GM12864 (cell line): ENCODE measurements at places on chromosomes 6 and 20.

GRCh38 chr6:134437376-134437775 is 119.5 kb upstream of the SGK1 start:
- peak; percentile 19 for DNase-seq

DNA sequence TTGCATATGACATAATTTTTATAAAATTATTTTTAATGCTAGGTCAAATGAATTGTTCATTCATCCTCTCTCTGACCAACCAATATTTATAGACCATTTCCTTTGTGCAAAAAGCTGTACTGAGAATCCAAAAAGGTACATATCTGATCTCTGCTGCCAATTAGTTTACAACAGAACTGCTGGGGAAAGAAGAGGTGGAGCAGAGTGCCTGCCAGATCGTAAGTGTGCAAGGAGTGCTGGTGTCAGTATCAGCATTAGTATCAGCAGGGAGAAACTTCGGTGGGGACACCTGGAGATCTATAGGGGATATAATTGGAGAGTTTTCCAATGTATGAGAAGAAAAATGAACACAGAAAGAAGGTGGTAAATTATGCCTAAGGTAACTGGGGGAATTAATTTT is 63.3 kb upstream of the ASF1A start:
- no peak for DNase-seq

DNA sequence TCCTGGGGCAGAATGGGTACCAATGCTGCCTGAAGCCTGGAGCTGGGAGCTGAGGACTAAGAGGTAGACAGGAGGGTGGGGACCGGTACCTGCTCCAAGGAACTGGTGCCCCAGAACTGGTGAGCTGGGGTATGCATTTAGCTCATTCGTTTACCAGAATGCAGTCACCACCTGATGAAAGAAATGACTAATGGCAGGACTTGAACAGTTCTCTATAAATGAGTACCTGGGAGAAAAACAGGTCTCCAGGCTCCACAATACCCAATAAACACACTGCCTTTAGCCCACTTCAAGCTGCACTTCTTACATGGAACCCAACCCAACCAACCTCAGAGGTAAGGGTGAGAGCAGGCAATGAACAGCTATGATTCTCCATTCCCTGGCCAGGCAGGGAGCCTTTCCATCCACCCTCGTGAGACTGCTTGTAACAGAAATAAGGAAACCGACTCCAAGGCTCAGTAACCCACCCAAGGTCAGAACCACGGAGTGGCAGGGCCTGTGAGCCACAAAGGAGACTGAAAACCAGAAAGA is 15.4 kb downstream of the FKBP1A start:
- no peak for DNase-seq

DNA sequence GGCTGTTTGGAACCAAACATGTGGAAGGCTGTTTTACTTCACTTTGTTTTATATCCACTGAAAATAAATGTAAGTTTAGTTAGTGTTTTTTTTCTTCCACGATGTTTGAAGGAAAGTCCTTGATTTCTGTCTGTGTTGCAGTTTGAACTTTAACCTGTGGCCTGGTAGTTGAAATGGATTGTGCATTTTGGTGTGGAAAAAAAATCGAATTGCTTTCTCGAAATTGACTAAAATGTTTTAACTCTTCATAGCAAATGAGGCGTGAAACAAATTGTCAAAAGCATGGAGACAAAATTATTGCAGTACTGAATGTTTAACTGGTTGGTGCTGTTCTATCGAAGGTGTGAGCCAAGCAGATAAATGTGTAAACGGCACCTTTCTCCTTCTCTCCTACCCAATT is 24.5 kb downstream of the ARID1B start:
- no peak for DNase-seq

GRCh38 chr6:25250878-25251277 is 28.3 kb upstream of the CARMIL1 start:
- DNase-seq = no peak

GRCh38 chr6:46267515-46267914 is 96.7 kb upstream of the ENPP5 start:
- no peak for DNase-seq
